ENCODE measurements at places on chromosomes 6 and 20. TPM values are rescaled to one million over a fixed set of nuclear protein-coding genes. Genes with fewer than 3 reads are reported as not detected.

- peak overlapping the region; percentile 51 for H3K27ac ChIP-seq
- H3K4me1 ChIP-seq, result peaks cover 12% of the 10 kb centered on the region
- H3K36me3 ChIP-seq, result no peaks in the 10 kb centered on the region
- H3K4me3 ChIP-seq, result no peak overlapping the region
- no peak for DNase-seq
Observed at GRCh38 chr20:50260479-50261221, 70.0 kb downstream of the CEBPB start.

DNA sequence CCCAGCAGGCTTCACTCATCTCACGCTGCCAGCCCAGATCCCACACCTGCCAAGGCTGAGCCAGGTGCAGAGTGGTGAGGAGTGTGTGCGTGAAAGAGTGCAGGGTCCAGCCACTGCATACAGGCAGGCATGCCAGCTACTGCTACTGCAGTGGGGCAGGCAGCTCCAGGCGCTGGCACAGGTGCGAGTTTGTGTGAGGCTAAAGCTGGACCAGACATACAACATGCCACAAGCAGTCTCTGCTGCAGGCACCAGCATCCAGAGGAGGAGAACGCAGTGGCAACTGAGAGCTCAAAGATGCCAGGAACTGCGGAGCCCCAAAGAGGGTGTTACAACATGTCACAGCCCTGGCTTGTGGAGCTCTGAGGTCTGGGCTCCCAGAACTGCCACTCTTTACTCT, 149.8 kb downstream of the EYS start:
- no peaks in the 10 kb centered on the region for H3K4me1 ChIP-seq
- H3K27me3 ChIP-seq, result no peaks in the 10 kb centered on the region
- no peaks in the 10 kb centered on the region for H3K36me3 ChIP-seq
- H3K27ac ChIP-seq, result no peak overlapping the region

GRCh38 chr20:62325172-62325905, 22.5 kb downstream of the ADRM1 start:
- no peaks in the 10 kb centered on the region for H3K27me3 ChIP-seq
- no peaks in the 10 kb centered on the region for H3K4me1 ChIP-seq
- no peak overlapping the region for H3K4me3 ChIP-seq
- DNase-seq, result no peak

GRCh38 chr6:15073344-15073789, 172.5 kb upstream of the JARID2 start:
- no peak overlapping the region for H3K27ac ChIP-seq
- H3K36me3 ChIP-seq, result no peaks in the 10 kb centered on the region
- DNase-seq, result no peak
- H3K27me3 ChIP-seq, result no peaks in the 10 kb centered on the region

DNA sequence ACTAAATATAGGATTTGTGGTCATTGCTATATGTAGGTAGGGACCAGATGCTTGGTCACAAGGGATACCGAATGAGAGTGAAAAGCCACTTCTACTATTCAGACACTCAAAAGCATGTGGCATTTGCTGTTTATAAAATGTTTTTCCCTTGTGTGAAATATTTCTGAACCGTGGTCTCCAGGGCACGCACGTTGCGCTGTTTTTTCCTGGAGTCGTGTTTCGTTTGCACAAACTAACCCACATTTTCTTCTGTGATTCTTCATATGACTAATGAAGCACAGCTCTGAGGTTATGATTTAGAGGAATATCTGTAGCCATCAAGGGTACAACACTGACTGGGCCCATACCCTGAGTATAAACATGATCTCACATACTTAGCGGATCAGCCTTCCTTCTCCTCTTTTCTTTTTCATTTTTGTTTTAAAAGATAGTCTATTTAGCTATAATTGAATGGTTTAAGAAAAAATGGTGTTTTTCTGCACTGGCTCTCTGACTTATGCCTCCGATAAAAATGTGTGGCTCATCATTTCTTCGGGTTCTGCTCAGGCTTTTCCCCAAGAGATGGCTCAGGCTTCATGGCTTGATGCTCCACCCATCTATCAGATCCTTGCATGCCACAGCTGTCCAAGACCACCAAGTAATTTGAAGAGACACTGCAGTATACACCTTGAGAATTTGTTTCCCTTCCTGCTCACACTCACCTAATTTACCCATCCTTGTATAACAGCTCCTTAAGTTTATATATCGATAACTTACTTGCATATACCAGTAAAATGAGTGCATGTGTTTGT, 59.9 kb upstream of the HBS1L start:
- no peaks in the 10 kb centered on the region for H3K27me3 ChIP-seq
- H3K27ac ChIP-seq, result no peak overlapping the region

Gene NKX2-4
- not detected for total RNA-seq

Gene FAXC
- total RNA-seq, result 6.6 TPM

Gene MED23
- 47.6 TPM for total RNA-seq

Gene DCBLD1
- total RNA-seq, result 5.6 TPM

Gene CLPSL2
- total RNA-seq, result not detected
